ENCODE measurements at places on chromosomes 13 and 19.

GRCh38 chr19:6808494-6808893 lies 36.0 kb downstream of the VAV1 start:
- peak overlapping the region; percentile 29 for H3K27ac ChIP-seq
- H3K27me3 ChIP-seq, result no peaks in the 10 kb centered on the region
- no peak overlapping the region for H3K4me3 ChIP-seq
- no peak for DNase-seq
- peaks cover 48% of the 10 kb centered on the region for H3K4me1 ChIP-seq

DNA sequence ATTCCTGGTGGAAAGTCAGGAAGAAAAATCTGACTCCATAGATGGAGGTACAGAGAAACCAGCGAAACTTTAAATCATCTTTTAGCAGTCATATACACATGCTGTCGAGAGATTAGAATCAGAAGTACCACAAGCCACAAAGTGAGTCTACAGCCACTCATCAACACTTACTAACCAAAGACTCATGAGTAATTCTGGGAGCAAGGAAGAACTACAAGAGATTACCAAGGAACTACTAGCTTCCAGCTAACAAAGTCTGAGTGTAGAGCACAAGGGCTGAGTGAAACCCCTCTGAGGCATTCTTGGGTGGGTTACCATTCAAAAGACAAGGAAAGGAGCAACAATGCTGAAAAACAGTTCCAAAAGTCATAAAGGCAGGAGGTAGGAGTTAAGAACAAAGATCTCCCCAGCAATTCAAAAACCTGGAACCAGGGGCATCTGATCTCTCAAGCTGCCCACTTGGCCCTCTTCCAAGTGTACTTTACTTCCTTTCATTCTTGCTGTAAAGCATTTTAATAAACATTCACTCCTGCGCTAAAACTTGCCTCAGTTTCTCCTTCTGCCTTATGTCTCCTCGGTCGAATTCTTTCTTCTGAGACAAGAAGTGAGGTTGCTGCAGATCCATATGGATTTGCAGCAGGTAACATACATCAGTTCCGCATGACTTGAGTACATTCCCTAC lies 13.0 kb downstream of the RBM26 start:
- peaks cover 59% of the 10 kb centered on the region for H3K4me1 ChIP-seq
- peaks cover 14% of the 10 kb centered on the region for H3K36me3 ChIP-seq
- H3K27me3 ChIP-seq, result no peaks in the 10 kb centered on the region
- no peak for DNase-seq
- H3K4me3 ChIP-seq, result peak overlapping the region; percentile 77
- peak overlapping the region; percentile 75 for H3K27ac ChIP-seq

- no peak overlapping the region for H3K4me3 ChIP-seq
- no peak for DNase-seq
- H3K27me3 ChIP-seq, result no peaks in the 10 kb centered on the region
- H3K36me3 ChIP-seq, result no peaks in the 10 kb centered on the region
- no peak overlapping the region for H3K27ac ChIP-seq
- H3K4me1 ChIP-seq, result peaks cover 15% of the 10 kb centered on the region
Measured at GRCh38 chr13:24670961-24671381, 9.2 kb upstream of the ATP12A start.

DNA sequence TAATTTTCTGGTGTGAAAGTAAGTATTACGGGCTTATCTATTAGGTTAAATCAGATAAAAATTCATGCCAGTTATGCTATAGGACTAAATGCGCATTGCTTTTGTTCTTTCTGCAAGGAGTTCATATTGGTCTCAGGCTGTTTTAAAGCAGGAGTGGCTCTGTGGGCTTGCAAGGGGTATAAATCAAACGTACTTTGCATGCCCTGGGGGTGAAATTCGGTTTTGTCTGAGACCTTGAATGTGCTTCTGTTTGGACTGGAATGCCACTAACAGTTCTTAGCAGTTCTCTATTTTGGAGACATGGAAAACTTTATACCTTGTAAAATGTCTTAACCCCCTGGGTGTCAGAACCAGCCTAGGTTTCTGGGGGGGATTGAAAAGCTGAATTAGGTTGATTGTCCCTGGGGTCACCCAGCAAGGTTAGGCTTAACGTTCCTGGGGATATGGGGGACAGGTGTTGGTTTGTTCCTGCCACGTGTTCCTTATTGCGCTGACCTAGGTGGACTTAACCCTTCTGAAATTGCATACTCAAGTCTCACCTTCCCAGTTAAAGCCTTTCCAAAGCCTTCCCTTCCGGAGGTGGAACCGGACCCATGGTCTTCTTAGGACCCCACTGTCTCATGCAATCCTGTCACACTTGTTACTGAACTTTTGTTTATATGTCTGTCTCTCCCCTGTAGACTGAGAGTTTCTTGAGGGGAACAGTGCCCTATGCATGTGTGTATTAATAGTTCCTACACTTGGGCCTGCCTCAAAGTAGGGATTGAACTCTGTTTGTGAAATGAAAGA lies 182.2 kb downstream of the LMO7 start:
- H3K4me3 ChIP-seq, result no peak overlapping the region
- H3K27me3 ChIP-seq, result no peaks in the 10 kb centered on the region
- no peak for DNase-seq
- H3K4me1 ChIP-seq, result no peaks in the 10 kb centered on the region
- no peak overlapping the region for H3K27ac ChIP-seq
- peaks cover 4% of the 10 kb centered on the region for H3K36me3 ChIP-seq

GRCh38 chr13:78875792-78876580 lies 217.0 kb upstream of the OBI1 start:
- H3K4me3 ChIP-seq, result no peak overlapping the region
- H3K27ac ChIP-seq, result no peak overlapping the region
- DNase-seq, result no peak
- H3K36me3 ChIP-seq, result no peaks in the 10 kb centered on the region

DNA sequence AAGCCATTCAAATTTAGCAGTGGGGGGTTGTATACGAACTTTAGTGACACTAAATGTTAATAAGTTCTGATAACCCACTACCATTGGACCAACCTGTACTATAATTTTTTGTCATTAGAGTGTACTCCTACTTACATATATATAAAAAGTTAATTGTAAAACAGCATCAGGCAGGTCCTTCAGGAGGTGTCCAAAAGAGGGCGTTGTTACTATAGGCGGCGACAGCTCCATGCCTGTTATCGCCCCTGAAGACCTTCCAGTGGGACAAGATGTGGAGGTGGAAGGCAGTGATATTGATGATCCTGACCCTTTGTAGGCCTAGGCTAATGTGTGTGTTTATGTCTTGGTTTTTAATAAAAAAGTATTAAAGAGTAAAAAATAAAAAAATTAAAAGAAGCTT lies 27.5 kb downstream of the SPRYD7 start:
- no peak for DNase-seq
- no peaks in the 10 kb centered on the region for H3K27me3 ChIP-seq
- H3K4me1 ChIP-seq, result no peaks in the 10 kb centered on the region
- H3K27ac ChIP-seq, result no peak overlapping the region
- H3K36me3 ChIP-seq, result no peaks in the 10 kb centered on the region

DNA sequence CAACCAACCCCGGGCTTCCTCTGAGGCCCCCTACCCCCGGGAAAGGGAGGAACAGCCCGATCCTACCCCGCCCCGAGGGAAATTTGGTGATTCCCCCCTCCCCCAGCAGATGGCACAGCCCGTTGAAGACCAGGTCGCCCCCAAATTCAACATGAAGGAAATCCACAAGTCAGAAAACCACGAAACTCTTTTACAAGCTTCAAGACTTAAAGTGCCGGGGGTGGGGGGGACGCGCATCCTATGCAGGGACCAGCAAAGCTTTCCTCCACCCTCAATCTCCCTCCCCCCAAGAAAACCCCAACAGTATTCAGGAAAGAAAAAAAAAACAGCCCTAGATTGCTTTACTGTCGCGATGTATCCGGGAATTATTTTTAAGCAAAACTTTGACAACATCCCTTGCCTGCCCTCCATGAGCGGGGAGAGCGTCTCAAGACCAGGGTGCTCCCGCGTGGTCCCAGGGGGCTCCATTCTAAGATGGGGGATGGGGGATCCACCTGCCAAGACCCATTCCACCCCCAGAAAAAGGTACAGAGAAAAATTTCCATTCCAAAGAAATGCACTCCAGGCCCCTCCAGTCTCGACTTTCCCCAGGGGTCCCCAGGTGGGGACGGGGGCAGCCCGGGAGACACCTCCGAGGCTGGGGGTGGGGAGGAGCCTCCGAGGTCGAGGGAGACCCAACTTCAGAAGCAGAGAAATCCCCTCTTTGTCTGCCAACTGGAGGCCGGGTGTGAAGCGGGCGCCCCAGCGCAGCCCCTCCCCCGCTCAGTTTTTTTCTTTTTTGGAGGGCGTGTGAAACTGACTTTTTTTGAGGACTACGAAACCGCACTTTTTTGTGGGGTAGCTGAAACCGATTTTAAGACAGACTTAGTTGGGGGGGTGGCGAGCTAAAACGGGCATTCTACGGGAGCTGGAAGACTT lies 1.5 kb downstream of the TCF3 start:
- H3K4me3 ChIP-seq, result peak overlapping the region; percentile 82
- H3K27me3 ChIP-seq, result no peaks in the 10 kb centered on the region
- H3K4me1 ChIP-seq, result peaks cover 13% of the 10 kb centered on the region
- H3K36me3 ChIP-seq, result no peaks in the 10 kb centered on the region
- H3K27ac ChIP-seq, result peak overlapping the region; percentile 63
- DNase-seq, result peak; percentile 73

DNA sequence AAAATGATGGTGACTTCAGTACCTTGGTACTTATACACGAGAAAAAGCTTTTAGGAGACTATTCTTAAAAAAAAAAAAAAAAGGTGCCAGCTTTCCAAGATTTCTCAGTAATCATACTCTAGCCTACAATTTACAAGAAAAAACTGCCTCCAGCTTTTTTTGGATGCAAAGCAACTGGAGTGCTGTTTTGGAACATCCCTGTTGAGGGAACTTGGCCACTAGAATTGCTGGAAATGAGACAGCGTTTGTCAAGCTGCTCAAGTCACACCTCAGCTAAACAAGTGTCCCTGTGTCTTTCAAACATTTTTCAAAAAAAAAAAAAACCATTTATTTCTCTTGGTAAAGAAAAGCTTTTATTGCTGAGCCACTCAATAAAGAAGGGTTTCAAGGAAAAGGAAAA lies 413.1 kb upstream of the ARGLU1 start:
- no peaks in the 10 kb centered on the region for H3K27me3 ChIP-seq
- H3K4me1 ChIP-seq, result no peaks in the 10 kb centered on the region
- H3K36me3 ChIP-seq, result no peaks in the 10 kb centered on the region
- H3K27ac ChIP-seq, result no peak overlapping the region

- H3K27me3 ChIP-seq, result peaks cover 6% of the 10 kb centered on the region
- H3K27ac ChIP-seq, result no peak overlapping the region
- H3K4me3 ChIP-seq, result peak overlapping the region; percentile 70
- H3K36me3 ChIP-seq, result peaks cover 5% of the 10 kb centered on the region
- DNase-seq, result no peak
- H3K4me1 ChIP-seq, result peaks cover 53% of the 10 kb centered on the region
Measured at GRCh38 chr19:45472563-45473366, 5.0 kb downstream of the FOSB start.

DNA sequence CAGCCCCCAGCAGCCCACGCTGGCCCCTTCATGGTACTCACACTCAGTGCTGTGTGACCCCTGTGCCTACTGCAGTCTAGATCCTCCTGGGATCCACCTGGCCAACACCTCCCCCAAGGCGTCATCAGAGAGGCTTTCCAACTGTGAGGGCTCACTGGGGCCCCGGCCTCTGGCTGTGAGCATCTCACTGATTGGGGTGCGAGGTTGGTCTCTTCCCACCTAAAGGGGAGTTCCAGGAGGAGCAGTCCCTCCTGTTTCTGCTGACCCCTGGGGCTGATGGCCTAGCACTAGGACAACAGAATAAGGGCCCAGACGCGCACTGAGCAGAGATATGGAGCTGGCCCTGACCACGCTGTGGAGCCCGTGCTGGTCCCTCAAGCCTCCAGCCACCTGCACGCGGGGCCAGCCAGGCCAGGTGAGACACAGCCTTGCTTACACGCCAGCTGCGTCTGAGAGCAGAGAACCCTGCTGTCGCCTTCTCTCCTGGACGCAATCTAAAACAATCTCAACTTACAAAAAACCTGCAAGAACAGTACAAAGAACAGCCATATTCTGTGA lies 32.2 kb downstream of the ELL start:
- no peak overlapping the region for H3K27ac ChIP-seq
- peak overlapping the region; percentile 57 for H3K4me3 ChIP-seq
- H3K27me3 ChIP-seq, result no peaks in the 10 kb centered on the region
- peaks cover 77% of the 10 kb centered on the region for H3K4me1 ChIP-seq
- H3K36me3 ChIP-seq, result no peaks in the 10 kb centered on the region
- DNase-seq, result no peak

DNA sequence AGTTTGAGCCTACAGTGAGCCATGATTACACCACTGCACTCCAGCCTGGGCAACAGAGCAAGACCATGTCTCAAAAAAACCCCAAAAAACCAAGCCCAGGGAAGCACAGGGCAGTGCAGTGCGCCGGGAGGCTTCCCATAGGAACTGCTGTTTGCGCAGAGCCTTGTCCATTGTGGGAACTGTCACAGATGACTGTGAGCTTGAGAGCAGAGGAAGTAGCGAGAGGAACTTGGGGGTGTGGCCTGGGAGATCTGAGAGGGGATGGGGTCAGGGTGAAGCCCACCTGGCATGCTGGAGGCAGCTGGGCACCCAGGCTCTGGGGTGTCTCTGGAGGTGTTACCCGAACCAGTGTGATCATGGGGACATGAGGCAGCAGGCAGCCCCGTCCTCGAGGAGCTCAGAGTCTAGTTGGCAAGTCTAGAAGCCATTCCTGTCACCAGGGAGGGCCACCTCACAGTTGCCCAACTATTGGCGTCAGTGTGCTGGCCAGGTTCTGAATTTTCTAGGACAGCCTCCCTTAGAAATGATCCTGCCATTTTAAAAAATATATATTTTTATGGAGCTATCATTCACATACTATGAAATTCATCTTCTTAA lies 10.4 kb downstream of the KDM4B start:
- no peak overlapping the region for H3K4me3 ChIP-seq
- peak; percentile 28 for DNase-seq
- H3K4me1 ChIP-seq, result peaks cover 30% of the 10 kb centered on the region
- no peak overlapping the region for H3K27ac ChIP-seq
- no peaks in the 10 kb centered on the region for H3K27me3 ChIP-seq

DNA sequence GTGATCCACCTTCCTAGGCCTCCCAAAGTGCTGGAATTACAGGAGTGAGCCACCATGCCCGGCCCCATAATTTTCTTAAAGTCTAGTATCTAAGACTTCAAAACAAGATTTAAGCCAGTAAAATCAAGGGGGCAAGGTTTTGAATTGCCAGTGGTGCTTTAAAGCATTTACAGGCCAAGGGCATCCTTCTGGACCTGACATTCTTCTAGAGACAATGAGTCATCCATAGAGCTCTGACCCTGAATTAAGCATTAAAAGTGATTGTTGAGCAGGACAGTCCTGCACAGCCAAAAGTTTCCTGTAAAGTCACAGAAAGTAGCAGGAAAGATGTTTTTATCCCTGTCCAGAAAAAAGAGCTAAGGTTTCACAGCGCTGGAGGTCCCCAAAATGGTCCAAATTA lies 50.9 kb upstream of the ATP12A start:
- peaks cover 62% of the 10 kb centered on the region for H3K4me1 ChIP-seq
- no peak overlapping the region for H3K4me3 ChIP-seq
- no peak for DNase-seq

- no peak for DNase-seq
- no peak overlapping the region for H3K27ac ChIP-seq
- H3K4me3 ChIP-seq, result no peak overlapping the region
- no peaks in the 10 kb centered on the region for H3K27me3 ChIP-seq
- H3K4me1 ChIP-seq, result no peaks in the 10 kb centered on the region
- no peaks in the 10 kb centered on the region for H3K36me3 ChIP-seq
Measured at GRCh38 chr13:103222683-103223082, 156.5 kb upstream of the SLC10A2 start.

Measured in natural killer cell treated with Interleukin-12 subunit alpha and Interleukin-12 subunit beta and Interleukin-15 and Interleukin-18, amount 100 ng/mL, for 72 hours (primary cell).